BJ (cell line): ENCODE measurements at places on chromosomes 5 and 9. TPM values are rescaled to one million over a fixed set of nuclear protein-coding genes. Genes with fewer than 3 reads are reported as not detected.

Gene TAF11L6
- polyA plus RNA-seq, result not detected in 2 replicates

- peak; percentile 20 for DNase-seq
Observed at GRCh38 chr9:127833555-127833954, 20.9 kb downstream of the ENG start.

Gene PLCXD3
- polyA plus RNA-seq, result 0.05 and 0.06 TPM in 2 replicates

Gene DRD1
- polyA plus RNA-seq, result 0.01 TPM in 1 of 2 replicates, not detected in the other

Gene ZNF883
- polyA plus RNA-seq, result 0.53 and 1.3 TPM in 2 replicates

Gene SSBP2
- polyA plus RNA-seq, result 68.8 and 69.2 TPM in 2 replicates

Gene ABO
- polyA plus RNA-seq, result not detected in 2 replicates

DNA sequence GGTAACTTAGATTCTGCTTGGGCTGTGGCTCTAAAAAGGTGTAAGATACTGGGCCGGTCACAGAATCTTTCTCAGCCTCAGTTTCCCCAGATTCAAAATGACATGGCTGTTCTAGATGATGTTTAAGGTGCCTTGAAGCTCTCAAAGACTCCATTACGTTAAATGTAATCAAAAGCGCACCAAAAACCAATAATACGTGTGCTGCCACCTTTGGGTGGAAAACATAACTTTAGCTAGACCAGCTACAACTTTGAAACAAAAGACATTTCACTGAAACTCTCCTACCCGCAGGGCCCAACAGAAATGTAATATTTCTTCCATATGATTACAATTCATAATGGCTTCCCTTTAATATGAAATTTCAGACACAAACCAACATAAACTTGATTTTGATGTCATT, 35.0 kb upstream of the PCSK5 start:
- DNase-seq, result no peak
